Metanephros (tissue), 2 donors: ENCODE measurements at places on chromosomes 11 and 22. TPM values are rescaled to one million over a fixed set of nuclear protein-coding genes. Genes with fewer than 3 reads are reported as not detected.

PLEKHB1 gene
- total RNA-seq = 9.4 TPM

LRRC10B gene
- 3.4 TPM for total RNA-seq

MUC6 gene
- total RNA-seq = 5.0 TPM

NXPE1 gene
- not detected for total RNA-seq

OR8H1 gene
- not detected for total RNA-seq

RFPL1 gene
- not detected for total RNA-seq
